ENCODE measurements at places on chromosomes 5 and 9.

DNA sequence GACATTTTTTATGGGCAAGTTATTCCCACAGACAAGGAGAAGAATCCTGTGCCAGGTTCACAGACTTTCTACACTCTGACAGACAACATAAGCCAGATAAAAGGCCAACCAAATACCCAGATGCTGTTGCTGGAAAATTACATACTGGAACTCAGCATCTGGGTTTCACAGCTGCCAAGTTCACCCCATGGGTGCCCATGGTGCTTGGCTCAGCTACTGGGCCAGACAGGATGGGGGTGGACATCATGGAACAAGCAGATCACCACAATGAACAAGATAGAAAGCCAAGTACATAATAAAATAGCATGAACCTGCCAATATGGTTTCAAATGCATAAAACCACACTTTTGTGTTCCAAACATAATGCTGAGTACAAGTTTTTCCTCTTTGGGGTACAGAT lies 999.8 kb downstream of the NR2F1-AS1 start:
- no peak for DNase-seq

- no peak for DNase-seq
These were observed 145.0 kb upstream of the CDH10 start for GRCh38 chr5:24789611-24790351.

DNA sequence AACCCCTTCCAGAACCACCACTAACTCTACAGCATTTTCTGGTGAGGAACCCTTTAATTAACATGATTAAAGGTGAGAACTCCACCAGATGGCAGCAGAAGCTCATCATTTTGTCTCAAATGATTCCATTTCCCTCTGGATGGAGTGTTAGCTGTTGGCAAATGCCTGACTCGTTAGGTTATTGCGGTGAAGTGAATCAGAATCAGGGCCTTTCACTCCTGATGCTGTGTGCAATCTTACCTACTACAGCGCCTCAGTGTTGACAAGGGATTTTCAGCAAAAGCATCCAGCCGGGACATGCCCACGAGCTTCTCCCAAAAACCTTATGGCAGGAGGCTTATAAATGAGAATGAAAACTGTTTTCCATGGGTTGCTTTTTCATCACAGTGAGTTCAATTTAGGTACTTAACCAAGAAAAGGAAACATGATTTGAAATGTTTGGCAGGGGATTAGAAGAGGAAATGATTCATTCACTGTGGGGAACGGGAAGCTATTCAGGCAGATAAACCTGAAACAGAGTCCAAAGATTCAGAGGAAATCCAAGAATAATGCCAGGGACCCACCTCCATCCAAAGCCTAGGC lies 48.0 kb upstream of the CAST start:
- DNase-seq = peak; percentile 65

GRCh38 chr9:137475666-137476065 lies 16.5 kb upstream of the NSMF start:
- no peak for DNase-seq

DNA sequence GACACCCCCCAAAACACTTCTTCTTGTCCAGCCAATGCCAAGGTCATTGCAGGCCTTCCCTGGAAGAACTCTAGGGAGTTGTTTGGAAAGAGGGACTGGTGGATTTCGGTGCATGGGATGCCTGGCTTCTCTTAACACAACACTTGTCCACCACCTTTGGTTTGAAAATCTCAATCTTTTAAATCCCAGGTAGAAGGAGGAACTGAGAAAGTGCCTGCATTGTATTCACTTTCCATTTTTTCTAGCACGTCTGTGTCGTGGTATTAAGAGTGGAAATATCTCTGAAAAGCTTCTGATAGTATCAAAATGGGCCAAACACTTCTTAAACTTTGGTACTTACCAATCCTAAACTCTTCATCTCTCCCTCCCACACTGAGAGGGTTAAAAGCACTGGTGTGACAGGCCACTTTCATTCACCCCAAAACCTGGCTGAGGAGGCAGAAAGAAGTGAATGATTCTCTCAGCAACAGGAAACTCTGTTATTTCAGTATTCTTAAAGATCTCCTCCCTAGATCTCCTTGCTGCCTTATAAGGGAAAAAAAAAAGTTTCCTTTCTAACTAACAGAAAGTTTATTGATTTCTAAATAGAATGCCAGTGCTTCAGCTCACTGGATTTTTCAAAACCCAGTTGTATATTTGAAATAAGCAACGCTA lies 3.9 kb upstream of the NFIB start:
- DNase-seq = no peak

DNA sequence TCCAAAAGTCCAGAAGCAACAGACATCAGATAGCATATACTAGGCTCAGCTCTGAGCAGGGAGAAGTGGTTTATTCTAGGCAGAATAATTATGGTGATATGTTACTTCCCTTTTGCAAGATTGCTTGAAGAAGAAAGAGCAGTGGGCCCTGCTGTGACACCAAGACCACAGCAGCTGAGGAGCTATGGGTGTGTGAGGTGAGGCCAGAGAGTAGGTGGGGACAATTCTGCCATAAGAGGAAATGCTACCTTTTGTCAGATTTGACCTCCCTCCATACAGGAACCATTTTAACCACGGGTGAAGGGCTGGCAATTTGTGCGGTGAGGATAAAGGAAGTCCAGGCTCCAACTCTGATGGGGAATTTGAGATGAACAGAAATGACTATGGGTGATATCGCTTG lies 51.3 kb downstream of the TNFSF15 start:
- no peak for DNase-seq

DNA sequence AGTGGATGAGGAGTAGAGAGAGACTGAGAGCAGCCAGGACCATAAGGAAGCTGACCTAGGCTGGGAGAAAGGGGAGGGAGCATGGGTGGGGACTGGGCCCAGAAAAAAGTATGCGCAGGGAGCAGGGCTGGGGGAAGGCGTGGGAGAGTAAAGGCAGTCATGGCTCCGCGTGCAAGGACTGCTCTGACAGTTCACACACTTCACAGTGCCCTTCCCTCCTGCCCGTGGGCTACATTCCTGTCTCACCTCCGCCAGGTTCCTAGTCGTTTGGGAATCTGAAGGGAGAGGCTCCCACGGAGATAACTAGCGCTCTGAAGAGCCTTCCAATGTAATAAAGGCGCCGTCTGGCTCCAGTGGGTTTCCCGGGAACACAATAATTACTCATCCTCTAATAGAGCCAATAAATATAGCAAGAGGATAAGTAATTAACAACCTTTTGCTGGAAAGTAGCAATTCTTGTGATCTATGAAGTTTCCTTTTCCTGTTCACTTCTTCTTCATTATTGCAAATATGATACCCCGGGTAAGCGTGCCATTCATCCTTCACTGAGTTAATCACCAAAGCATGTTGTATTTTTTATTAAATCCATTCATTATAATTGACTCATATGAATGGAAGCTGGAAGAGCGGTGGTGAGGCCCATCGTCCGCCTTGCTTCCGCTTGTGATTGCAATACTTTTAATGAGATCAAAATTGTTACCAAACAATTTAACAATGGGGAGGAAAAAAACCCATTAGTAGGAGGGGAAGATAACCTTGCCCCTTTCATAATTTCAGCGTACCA lies 39.3 kb downstream of the TTLL11 start:
- DNase-seq = no peak

GRCh38 chr5:130278136-130278535 lies 373.9 kb downstream of the CHSY3 start:
- no peak for DNase-seq

DNA sequence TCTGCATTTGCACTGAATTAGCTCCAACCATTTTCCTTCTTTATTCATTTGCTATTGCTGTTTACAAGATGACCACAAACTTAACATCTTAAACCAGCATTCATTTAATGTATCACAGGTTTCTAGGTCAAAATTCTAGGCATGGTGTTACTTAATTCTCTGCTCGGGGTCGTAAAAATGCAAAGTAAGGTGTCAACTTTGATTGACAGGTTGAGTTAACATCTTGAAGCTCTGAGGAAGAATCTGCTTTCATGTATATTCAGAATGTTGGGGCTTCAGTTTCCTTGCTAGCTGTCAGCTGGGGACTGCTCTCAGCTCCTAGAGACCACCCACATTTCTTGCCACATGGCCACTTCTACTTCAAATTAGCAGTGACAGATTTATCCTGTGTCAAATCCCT lies 348.7 kb upstream of the GRIN3A start:
- DNase-seq = no peak

Measured in cerebellar nuclear complex (tissue), 1 donor.